ENCODE measurements at places on chromosomes 5 and 9.

DNA sequence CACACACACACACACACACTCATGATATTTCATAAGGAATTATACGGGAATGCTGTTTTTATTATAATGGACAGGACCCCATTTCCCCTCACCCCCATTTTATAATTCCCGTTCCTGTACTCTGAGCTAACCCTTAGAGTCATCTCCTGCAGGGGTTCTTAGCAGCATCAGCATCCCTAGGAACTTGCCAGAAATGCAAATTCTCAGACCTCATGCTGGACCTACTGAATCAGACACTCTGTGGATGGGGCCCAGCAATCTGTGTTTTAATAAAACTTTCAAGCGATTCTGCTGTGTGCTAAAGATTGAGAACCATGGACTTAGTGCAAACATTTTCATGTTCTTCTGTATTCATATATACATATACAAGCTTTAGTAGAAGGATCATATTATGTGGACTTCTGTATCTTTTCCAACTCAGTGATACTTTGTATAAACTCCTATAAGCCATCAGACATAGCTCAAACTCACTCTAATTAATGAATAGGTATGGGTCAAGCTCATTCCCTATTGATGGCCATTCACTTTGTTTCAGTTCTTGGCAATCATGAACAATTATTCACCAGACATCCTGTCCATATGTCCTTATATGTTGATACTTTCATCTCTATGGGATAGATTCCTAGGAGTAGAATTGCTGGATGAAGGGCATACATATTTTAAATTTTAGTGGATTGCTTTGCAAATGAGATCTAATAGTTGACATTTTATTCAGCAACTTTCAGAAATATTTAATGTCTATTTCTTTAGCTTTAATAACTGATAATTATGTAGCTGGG lies 65.5 kb downstream of the ARHGEF28 start:
- no peak for DNase-seq
- H3K27me3 ChIP-seq = no peaks in the 10 kb centered on the region
- H3K4me3 ChIP-seq = no peak overlapping the region

- DNase-seq = no peak
- no peaks in the 10 kb centered on the region for H3K27me3 ChIP-seq
- H3K27ac ChIP-seq = peak overlapping the region; percentile 20
- no peak overlapping the region for H3K4me3 ChIP-seq
Observed at GRCh38 chr9:136815422-136815782, 7.7 kb downstream of the RABL6 start.

GRCh38 chr5:77876316-77876715 lies 100.2 kb upstream of the TBCA start:
- no peaks in the 10 kb centered on the region for H3K36me3 ChIP-seq
- no peak for DNase-seq
- H3K4me3 ChIP-seq = no peak overlapping the region
- H3K27ac ChIP-seq = no peak overlapping the region

DNA sequence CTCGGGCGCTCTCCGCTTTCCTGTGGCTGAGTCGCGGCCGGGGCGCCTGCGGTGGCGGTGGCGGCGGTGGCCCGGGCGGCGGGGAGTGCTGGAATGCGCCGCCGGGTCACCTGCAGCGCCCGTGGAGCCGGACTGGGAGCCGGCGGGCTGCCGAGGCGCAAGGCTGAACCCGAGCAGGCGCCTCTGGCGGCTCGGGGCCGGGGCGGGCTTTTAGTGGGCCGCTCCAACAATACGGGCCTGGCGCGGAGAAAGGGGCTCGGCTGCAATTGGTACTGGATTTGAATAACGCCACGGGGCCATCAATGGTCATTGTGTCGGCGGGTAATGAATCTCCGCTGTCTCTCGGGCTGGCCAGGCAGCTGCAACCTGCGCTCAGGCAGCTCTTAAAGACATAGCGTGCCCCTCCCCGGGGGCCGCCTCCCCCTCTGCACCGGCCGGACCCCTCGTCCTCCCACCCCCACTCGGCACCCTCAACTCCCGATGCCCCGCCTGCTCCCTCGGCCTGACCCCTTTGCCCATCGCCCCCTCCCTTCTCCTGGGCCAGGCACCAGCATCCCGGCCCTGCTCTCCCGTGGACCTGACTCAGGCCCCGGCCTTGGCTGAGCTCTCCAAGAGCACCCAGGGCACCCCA lies 22.1 kb downstream of the URM1 start:
- no peak overlapping the region for H3K4me3 ChIP-seq
- H3K27me3 ChIP-seq = peaks cover 9% of the 10 kb centered on the region
- DNase-seq = no peak
- peaks cover 20% of the 10 kb centered on the region for H3K36me3 ChIP-seq
- H3K27ac ChIP-seq = no peak overlapping the region
- H3K4me1 ChIP-seq = peaks cover 8% of the 10 kb centered on the region

- peaks cover 17% of the 10 kb centered on the region for H3K4me1 ChIP-seq
- DNase-seq = no peak
- no peak overlapping the region for H3K4me3 ChIP-seq
- H3K27me3 ChIP-seq = no peaks in the 10 kb centered on the region
- H3K27ac ChIP-seq = no peak overlapping the region
Observed at GRCh38 chr5:1092122-1092521, 19.7 kb downstream of the SLC12A7 start.

DNA sequence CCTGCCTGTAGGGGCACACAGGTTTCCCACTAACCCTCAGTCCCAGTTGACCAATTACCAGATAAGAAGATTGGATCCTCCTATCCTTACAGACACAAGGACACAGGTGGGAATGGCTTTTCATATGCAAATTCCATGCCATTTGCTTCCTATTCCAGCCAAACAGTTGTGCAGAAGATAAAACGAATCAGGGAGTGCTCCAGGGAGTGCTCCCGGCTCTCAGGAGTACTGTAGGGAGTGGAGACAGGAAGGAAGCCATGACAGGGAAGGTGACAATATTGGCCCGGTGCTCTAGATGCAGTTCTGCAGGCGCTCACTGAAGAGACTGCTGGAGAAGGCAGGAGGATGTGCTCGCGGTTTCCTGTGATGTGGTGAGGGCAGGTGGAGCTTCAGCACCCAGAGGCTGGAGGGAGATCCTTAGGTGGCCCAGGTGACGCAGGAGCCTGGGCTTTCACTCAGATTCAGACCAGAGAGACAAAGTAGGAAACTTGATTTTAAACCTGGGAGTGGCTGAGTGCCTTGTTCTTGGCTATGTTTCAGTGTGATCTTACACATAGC lies 260.0 kb downstream of the AUH start:
- peak overlapping the region; percentile 85 for H3K27ac ChIP-seq
- H3K4me1 ChIP-seq = peaks cover 31% of the 10 kb centered on the region
- peaks cover 26% of the 10 kb centered on the region for H3K36me3 ChIP-seq
- peak; percentile 75 for DNase-seq
- H3K27me3 ChIP-seq = no peaks in the 10 kb centered on the region

DNA sequence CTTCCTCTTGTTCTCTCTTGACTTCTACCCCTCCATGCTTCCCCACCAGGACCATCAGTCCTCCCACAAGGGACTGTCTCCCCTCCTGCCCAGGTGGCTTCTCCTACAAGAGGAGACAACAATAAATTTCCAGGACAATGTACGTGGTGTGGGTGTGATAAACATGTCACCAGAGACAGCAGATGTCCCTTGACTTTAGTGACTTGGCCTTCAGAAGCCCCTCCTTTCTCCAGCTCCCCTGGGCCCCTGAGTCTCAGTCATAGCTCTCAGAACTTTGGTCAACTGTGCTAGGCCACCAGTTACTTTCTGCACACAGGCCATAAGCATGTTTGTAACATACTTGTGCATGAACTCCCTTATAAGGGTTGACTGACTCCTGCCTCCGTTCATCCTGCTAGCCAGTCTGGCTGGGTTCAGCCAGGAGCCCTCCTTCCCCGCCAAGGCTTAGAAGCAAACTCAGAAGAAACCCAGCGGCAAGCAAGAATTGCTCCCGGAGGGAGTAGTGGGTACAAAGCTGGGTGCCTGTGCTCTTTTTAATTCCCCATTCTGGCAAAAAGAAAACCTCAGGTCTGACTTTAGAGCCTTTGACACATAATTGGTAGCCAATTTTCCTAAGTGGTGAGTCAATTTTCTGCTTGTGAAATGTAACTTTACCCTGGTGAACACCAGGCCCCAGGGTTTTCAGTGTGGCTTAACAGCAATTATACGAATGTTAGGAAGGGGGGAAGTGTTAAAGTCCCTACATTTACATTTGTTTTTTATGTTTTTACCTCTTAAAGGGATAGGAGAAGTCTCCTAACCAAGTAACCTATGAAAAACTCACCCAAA lies 49.2 kb downstream of the EBF1 start:
- H3K4me1 ChIP-seq = no peaks in the 10 kb centered on the region
- no peaks in the 10 kb centered on the region for H3K36me3 ChIP-seq
- no peak overlapping the region for H3K27ac ChIP-seq
- H3K27me3 ChIP-seq = peaks cover 86% of the 10 kb centered on the region

DNA sequence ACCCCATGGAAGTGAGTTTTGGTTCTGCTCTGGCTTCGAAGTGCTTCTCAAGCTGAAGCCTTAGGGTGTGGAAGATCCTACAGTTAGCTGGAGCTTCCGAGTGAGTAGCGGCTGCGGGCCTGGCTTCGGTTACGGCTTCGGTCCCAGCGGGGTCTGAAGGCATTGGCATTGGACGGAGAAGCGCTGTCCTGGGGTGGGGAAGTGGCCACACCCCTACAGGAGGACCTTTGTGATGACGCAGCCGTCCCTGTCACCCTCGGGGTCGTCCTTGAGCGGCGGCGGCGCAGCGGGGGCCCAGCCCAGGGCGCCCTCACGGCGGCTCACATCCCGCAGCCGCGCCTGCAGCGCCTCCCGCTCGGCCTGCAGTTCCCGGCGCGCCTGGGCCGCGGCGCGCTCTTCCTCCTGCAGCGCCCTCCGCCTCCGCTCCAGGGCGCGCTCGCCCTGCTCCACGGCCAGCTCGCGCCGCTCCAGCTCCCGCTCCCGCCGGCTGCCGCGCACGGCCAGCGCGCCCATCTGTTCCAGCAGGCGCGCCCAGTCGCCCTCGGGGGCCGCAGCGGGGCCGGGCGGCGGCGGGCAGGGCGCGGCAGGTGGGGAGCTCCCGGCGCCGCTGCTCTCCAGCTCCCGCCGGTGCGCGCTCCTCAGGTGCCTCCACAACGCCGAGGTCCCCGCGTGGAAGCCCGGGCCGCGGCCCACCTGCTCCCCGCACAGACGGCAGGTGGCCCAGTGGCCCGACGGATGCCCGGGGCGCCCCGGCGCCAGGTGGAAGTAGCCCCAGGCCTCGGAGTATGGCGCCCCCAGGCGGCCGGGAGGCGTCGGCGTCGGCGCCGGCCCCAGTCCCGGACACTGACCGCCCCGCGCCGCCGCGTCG lies 9.9 kb downstream of the ZBED3 start:
- H3K27me3 ChIP-seq = no peaks in the 10 kb centered on the region
- no peak overlapping the region for H3K27ac ChIP-seq
- peaks cover 10% of the 10 kb centered on the region for H3K4me1 ChIP-seq
- H3K4me3 ChIP-seq = peak overlapping the region; percentile 70

DNA sequence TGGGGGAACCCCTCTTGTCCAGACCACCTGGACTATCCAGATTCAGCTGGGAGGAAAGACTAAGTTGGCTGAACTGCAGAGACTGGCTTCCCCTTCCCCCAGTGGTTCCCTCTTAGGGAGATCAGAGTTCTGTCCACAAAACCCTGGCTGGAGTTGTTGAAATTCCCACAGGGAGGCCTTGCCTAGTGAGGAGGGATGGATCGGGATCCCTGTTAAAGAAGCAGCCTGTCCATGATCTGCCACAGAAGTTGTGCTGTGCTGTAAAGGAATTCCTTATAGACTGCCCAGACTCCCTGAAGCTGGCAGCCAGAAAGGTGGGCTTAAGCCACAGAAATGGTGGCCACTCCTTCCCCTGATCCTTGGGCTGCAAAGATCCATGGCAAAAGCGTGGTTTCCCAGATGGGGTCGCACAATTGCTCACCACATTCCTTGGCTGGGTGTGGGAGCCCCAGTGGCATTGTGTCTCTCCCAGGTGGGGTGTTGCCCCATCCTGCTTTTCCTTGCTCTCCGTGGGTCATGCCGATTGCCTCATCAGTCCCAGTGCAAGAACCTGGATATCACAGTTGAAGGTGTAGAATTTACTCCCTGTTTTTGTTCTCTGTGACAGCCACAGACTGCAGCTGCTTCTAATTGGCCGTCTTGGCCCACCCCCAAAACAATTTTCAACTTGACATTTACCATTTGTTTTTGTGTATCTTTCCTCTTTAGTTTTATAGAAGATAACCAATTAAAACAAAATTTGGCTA lies 342.4 kb downstream of the FGF10 start:
- H3K4me1 ChIP-seq = no peaks in the 10 kb centered on the region
- H3K36me3 ChIP-seq = no peaks in the 10 kb centered on the region
- no peak overlapping the region for H3K27ac ChIP-seq
- no peak for DNase-seq
- no peaks in the 10 kb centered on the region for H3K27me3 ChIP-seq

- H3K4me3 ChIP-seq = no peak overlapping the region
- H3K36me3 ChIP-seq = peaks cover 2% of the 10 kb centered on the region
- no peak overlapping the region for H3K27ac ChIP-seq
- H3K27me3 ChIP-seq = no peaks in the 10 kb centered on the region
Observed at GRCh38 chr5:138287246-138287645, 12.8 kb upstream of the GFRA3 start.

GRCh38 chr5:5983261-5983980 lies 394.9 kb downstream of the MED10 start:
- no peak overlapping the region for H3K27ac ChIP-seq
- H3K4me1 ChIP-seq = no peaks in the 10 kb centered on the region
- DNase-seq = no peak
- H3K36me3 ChIP-seq = peaks cover 3% of the 10 kb centered on the region
- no peak overlapping the region for H3K4me3 ChIP-seq

GRCh38 chr5:172167895-172168294 lies 20.1 kb downstream of the STK10 start:
- peak overlapping the region; percentile 95 for H3K4me3 ChIP-seq
- no peak for DNase-seq
- peaks cover 65% of the 10 kb centered on the region for H3K36me3 ChIP-seq
- H3K27me3 ChIP-seq = no peaks in the 10 kb centered on the region
- H3K4me1 ChIP-seq = peaks cover 76% of the 10 kb centered on the region
- H3K27ac ChIP-seq = peak overlapping the region; percentile 92

- H3K27me3 ChIP-seq = peaks cover 37% of the 10 kb centered on the region
- H3K4me1 ChIP-seq = no peaks in the 10 kb centered on the region
- H3K27ac ChIP-seq = no peak overlapping the region
- DNase-seq = no peak
Observed at GRCh38 chr5:91132550-91132949, 250.6 kb downstream of the ARRDC3 start.

- H3K27ac ChIP-seq = no peak overlapping the region
- DNase-seq = no peak
- H3K36me3 ChIP-seq = no peaks in the 10 kb centered on the region
- no peaks in the 10 kb centered on the region for H3K4me1 ChIP-seq
- no peaks in the 10 kb centered on the region for H3K27me3 ChIP-seq
- no peak overlapping the region for H3K4me3 ChIP-seq
Observed at GRCh38 chr9:9033022-9033421, 1233.4 kb upstream of the DMAC1 start.
